ENCODE measurements at places on chromosomes 7 and 10. TPM values are rescaled to one million over a fixed set of nuclear protein-coding genes. Genes with fewer than 3 reads are reported as not detected.

The SEMA4G gene
- 0.42 TPM for total RNA-seq

DNA sequence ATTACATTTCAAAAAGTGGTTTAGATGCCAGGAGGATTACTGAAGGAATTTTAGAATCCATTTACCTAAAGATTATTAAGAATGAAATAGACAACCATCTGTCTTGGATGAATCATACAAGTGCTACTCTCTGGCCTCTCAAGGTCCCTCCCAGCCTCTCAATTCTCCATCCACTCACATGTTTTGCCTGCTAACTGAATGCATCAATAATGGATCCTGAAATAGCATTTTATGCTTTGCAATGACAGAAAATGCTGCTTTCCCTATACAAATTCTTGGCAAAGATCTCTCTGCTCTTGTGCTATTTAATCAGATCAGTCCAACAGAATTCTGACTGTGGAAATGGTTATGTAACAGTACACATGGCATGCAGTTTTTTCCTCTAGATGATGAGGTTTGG lies 68.1 kb downstream of the HBP1 start:
- DNase-seq: no peak

The MICU1 gene
- 50.7 TPM for total RNA-seq

The STRA8 gene
- not detected for total RNA-seq

The UNCX gene
- total RNA-seq: not detected

The CCDC3 gene
- 21.3 TPM for total RNA-seq

The PPP1R17 gene
- not detected for total RNA-seq

GRCh38 chr7:132053871-132054270 lies 497.4 kb upstream of the PODXL start:
- DNase-seq: no peak

The PRSS37 gene
- not detected for total RNA-seq

The LZTS2 gene
- 72.8 TPM for total RNA-seq

The TET1 gene
- total RNA-seq: 1.9 TPM

DNA sequence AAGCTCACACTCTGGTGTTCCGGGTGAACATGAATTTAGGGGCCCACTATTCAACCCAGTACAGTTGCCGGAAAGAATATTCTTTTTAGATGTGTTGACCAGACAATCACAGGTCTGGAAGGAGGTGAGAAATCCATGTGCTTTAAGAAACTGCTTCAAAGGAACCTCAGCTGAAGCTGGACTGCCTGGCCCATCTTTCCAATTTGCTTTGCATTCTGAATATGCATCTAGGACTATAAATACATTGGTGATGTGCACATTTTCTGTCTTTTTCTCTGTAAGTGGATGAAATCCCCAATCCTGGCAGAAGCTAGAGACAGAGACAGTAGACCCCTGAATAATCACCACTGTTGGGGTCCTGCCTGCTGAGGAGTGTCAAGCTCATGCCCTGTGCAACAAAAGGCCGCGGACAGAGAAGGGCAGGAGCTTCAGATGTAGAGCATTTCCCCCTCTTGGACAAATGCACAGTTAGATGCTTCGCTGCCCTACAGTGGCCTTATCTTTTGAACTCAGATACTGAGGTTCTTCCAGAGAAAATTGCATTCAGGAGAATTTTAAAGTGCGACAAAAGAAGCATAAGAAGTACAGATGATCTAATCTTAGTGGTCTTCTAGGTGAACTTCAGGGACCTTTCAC lies 368.3 kb downstream of the SFMBT2 start:
- DNase-seq: no peak

The ZNF277 gene
- total RNA-seq: 20.6 TPM

- no peak for DNase-seq
These were observed 151.1 kb downstream of the MAD1L1 start for GRCh38 chr7:2081526-2082135.

The IGFBP3 gene
- 101 TPM for total RNA-seq
